ENCODE measurements at places on chromosomes 11 and 22.

DNA sequence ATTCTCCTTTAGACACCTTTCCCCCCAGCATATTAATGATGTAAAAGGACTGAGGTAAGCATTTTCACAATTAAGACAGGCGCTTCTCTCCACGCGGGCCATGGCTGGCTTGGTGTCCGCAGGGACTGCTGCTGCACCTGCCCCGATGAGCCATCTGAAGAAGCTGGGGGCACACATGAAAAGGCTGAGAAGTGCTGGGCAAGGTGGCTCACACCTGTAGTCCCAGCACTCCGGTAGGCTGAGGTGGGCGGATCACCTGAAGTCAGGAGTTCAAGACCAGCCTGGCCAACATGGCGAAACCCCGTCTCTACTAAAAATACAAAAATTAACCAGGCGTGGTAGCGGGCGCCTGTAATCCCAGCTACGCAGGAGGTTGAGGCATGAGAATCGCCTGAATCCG, 21.3 kb downstream of the KRTAP5-6 start:
- DNase-seq, result no peak

DNA sequence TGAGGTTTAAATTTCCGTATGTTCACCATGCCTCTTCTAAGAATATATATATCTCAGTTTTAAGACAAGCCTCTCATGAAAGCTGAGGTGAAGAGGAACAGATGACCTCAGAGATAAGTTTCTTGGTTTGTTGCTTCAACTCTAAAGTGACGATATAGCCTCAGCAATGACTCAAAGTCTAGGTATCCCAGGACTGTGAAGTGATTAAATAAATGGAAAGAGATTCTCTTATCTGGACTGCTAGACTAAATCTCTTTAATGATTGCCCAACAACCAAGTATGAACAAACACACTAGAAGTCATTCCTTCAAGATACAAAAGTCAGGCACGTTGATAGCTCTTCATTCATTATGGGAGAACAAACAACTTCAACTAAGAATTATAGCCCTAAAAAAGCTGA, 15.3 kb downstream of the CADM1 start:
- DNase-seq, result no peak

DNA sequence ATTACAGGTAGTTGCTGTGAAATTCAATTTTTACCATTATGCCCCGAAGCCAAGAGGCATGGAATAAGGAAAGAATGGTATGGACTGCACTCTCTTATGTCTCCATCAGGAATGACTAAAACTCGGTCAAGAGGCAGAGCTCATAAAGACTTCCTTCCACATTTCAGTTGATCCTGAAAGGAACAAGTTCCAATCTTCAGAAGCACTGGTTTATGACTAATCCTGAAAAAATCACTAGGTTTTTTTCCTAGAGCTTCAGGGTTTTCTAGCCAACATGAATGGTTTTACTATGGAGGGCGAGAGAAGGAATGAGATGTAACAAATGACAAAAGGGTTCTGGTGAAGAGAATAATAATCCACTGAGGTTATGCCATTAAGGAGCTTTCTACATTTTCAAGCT, 832.2 kb downstream of the NTM start:
- no peak for DNase-seq

DNA sequence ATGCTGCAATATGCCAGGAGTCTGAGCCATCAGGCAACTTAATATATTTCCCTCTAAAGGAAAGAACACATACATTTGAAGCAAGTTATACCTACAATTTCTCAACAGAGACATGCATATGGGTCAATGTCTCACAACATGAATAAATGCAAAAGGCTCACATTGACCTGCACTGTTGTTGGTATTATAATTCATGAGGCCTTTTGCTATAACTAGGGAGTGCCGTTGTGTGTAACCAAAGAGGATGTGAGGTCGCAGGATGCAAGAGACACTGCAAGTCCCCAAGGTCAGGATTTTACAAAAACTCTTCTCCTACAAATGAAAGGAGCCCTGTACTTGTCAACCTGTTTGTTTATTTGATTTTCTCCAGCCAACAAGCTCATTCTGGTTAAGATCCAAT, 250.5 kb downstream of the LARGE1 start:
- DNase-seq, result no peak

- no peak for DNase-seq
Observed at GRCh38 chr11:46251954-46252353, 25.5 kb upstream of the CREB3L1 start.

DNA sequence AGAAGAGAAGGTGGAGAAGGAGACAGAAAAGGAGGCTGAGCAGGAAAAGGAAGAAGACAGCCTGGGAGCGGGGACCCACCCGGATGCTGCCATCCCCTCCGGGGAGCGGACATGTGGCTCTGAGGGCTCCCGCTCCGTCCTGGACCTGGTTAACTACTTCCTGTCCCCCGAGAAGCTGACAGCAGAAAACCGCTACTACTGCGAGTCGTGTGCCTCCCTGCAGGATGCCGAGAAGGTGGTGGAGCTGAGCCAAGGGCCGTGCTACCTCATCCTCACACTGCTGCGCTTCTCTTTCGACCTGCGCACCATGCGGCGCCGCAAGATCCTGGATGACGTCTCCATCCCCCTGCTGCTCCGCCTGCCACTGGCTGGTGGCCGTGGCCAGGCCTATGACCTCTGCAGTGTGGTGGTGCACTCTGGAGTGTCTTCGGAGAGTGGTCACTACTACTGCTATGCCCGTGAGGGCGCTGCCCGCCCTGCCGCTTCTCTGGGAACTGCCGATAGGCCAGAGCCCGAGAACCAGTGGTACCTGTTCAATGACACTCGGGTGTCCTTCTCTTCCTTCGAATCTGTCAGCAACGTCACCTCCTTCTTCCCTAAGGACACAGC, 21.4 kb downstream of the USP35 start:
- DNase-seq, result no peak

GRCh38 chr22:49365910-49366309, 461.8 kb downstream of the BRD1 start:
- DNase-seq, result no peak

DNA sequence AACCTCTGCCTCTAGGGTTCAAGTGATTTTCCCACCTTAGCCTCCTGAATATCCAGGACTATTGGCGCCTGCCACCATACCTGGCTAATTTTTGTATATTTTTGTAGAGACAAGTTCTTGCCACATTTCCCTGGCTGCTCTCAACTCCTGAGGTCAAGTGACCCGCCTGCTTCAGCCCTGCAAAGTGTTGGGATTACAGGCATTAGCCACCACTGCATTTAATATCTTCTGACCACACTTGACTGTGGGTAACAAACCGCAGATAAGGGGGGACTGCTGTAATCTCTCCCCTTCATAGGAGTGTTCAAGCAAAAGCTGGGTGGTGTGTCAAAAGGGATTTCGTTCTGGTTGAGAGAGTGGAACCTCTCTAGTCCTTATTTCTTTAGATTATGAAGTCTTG, 53.4 kb downstream of the GRAMD1B start:
- no peak for DNase-seq

DNA sequence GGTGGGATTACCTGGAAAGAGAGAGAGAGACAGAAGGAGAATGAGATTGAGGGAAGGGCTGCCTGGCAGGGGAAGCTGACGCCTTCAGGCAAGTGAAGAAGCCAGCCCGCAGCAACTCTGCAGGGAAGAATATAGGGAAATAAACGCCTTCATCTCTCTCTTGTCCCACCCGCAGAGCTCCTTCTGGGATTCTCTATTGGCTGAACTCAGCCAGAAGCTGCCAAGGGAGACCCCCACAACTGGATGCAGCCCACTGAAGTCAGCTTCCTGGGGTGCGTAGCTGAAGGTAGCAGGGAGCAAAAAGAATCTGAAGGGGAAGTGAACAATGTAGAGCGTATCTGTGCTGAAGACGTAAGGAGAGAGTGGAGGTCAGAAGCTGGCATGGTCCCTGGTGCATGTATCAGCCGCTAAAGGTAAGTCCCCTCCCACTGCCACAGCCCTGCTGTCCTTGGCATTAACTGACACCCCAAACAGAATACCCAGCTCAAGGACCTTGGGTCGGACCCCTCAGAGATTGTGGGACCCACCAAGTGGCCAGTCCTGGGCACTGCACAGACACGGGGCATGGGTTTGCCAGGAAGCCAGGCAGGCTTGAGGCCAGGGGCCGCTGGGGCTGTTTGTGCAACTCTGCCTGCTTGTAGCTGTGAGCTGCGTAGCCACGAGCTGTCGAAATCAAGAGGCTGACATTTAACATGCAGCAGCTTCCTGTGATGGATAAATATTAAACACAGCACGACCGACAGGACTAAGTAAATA, 469.9 kb downstream of the MN1 start:
- no peak for DNase-seq

GRCh38 chr11:12084256-12084655, 26.1 kb upstream of the MICAL2 start:
- no peak for DNase-seq

GRCh38 chr22:50049299-50050195, 8.6 kb downstream of the TTLL8 start:
- no peak for DNase-seq

- DNase-seq, result peak; percentile 39
Observed at GRCh38 chr11:42524534-42525227, 787.1 kb upstream of the API5 start.

DNA sequence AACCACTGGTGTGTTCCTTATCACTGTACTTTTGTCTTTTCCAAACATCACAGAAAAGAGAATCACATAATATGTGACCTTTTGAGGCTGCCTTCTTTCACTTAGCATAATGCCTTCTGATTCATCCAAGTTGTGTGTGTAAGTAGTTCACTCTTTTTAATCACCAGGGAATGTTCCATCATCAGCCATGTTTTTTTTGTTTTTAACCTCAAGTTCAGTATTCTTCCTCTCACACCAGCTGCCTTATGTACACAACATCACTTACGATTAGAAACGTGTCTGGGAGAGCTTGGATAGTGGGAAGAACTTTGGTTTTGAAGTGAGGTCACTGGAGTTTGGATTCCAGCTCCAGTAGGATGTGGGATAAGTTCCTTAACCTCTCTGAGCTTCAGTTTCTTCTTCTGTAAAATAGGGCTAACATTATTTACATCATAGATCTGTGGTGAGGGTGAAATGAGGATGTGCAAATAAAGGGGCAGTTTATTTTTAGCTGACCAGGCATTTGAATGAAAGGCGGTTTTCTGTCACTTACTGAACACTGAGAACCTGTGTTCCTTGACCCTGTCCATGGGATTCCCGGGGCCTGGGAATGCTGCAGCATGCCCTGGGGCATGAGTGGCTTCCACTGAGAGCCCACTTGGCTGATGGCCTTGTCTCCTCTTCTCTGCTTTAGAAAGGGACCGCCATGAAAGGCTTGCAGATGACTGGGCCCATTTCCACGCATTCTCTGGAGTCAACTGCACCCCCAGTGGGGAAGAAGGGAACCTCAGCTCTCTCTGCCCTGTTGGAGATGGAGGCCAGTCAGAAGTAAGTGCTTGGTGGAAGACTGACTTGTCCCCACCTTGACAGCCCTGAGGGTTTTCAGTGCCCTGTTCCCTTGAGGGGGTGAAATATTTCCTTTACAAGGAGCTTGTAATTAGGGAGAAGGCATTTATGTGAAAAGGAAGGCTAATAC, 92.6 kb downstream of the DEPDC5 start:
- DNase-seq, result peak; percentile 15

- DNase-seq, result no peak
Observed at GRCh38 chr22:18013947-18014346, 10.4 kb downstream of the MICAL3 start.

DNA sequence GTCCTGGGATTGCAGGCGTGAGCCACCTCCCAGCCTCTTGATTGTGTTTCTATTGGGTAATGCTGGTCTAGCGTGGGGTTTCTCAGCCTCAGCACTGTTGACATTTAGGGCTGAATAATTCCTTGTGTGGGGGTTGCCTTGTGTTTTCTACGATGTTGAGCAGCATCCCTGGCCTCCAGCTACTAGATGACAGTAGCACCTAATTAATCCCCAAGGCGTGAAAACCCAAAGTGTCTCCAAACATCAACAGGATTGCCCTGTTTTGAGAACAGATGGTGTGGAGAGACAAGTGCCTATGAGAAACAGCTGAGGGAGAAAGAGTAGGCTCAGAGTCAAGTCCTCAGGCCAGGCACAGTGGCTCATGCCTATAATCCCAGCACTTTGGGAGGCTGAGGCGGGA, 67.2 kb downstream of the SGSM1 start:
- no peak for DNase-seq

- no peak for DNase-seq
Observed at GRCh38 chr11:9498457-9499078, 37.8 kb downstream of the ZNF143 start.

GRCh38 chr22:47177334-47177815, 414.9 kb downstream of the TBC1D22A start:
- DNase-seq, result no peak

- no peak for DNase-seq
Observed at GRCh38 chr11:121024989-121025388, 1.1 kb downstream of the TBCEL start.

GRCh38 chr11:8333376-8333775, 69.7 kb upstream of the LMO1 start:
- no peak for DNase-seq

DNA sequence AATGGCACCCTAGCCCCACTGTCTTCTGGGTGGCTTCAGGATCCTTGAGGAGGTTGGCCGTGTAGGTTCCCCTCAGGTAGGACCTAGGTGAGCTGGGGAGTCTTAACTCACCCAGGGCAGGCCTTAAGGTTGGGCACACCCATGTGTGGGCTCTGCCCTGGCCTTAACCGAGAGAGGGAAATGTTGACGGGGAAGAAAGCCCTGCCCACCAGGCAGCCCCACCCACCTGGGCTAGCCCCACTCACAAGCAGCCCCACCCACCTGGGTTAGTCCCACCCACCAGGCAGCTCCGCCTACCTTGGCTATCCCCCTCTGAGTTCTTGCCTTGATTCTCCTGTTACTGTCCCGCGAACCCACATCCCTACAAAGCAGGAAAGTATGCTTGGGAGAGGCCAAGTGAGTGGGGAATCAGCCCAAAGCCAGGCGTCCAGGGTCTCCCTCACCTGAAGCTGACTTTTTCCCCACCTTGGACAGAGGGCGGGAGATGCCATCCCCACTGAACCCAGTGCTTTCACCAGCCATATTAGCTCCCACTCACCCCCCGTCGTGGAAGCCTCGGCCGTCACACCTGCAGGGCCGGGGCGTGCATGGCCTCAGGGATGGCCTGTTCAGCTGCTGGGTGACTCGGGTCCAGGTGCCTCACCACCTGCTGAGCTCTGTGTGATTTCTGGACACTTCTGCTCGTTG, at the start of gene MYEOV:
TSS of gene MYEOV (plus strand) at position 337 of the 687 bp plus-strand sequence. CDS start 1,200 bp downstream, outside the sequence.
- DNase-seq, result peak; percentile 24

DNA sequence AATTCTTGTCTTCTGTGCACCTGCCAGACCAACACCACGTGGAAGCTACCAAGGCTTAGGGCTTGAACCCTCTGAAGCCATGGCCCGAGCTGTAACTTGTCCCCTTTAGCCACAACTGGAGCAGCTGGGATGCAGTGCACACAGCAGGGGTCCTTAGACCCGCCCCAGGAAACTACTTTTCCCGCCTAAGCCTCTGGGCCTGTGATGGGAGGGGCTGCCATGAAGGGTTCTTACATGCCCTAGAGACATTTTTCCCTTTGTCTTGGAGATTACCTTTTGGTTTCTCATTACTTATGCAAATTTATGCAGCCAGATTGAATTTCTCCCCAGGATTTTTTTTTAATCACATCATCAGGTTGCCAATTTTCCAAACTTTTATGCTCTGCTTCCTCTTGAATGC, 9.7 kb downstream of the PATE3 start:
- DNase-seq, result no peak

DNA sequence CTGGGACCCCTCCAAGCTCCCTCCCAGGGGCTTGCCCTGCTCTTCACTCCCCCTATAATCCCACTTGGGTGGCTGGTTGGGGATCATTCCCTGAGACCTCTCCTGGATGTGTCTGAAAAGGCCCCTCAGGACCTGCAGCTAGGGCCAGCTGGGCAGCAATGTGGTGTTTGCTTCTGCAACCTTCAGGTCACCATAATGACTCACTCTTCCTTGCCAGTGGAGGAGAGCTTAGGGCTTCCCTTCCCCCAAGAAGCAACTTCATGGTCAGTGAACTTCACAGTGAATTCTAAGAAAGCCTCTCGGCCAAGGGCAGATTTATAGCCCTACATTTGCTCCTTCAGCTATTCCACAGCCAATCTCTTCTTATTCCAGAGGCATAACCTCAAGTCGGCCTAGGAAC, 45.1 kb upstream of the TSPAN18 start:
- DNase-seq, result no peak
